ENCODE measurements at places on chromosomes 3 and 15.

- DNase-seq, result no peak
Observed at GRCh38 chr3:69738315-69738714, 949 bp upstream of the MITF start.

DNA sequence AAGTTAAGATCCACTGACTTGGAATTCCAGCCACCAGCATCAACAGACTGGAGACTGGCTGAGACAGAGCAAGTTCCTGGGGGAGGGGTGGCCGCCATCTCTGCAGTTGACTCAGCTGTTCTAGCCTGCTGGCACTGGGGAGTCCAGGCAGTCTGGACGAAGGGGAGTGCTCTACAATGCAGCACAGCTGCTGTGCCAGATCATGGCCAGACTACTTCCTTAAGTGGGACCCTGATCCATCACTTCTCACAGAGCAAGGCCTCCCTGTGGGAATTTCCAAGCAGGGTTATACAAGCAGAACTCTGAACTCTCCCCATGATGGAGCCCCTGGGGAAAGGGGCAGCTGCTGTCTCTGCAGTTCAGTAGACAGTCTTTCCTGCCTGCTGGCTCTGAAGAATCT is 35.2 kb downstream of the PYGO1 start:
- peak; percentile 77 for DNase-seq

GRCh38 chr15:59388670-59389069 is 16.0 kb upstream of the MYO1E start:
- DNase-seq, result no peak

GRCh38 chr3:140207541-140207940 is 272.6 kb downstream of the CLSTN2 start:
- no peak for DNase-seq

DNA sequence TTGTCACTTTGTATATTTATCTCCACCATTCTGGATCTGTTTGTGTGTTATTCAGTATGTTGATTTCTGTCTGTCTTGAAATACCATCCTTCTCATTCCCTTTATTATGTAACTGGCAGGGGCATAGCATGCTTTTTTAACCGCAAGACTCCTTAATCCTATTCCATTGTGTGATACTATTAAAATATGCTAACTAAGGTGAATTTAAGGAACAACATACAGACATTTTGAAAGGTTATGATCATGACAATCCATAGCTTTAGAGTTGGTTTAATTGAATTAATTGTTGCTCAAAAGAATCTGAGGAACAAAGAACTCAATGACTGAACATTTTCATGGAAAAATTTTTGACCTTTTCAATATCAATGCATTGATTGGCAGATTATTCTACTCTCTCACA is 677.3 kb upstream of the ROBO1 start:
- no peak for DNase-seq

DNA sequence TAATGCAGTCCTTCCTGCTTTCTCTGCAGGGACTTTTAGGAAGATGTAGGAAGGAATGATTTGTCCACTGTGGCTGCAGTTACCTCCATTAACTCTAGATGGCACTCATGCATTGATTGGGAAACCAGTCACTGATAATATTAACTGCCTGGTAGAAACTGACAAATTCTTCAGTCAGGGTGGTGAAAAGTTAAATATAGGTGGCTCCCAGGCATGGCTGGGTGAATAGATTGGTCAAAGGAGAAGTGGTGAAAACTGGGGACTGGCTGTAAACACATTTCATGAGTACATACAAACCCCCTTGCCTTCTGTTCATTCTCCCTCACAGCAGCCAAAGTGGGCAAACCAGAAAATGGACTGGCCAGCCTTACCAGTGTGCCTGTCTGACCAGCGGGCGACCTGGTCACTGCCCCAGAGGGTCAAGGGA is 333.4 kb downstream of the THSD4 start:
- no peak for DNase-seq

DNA sequence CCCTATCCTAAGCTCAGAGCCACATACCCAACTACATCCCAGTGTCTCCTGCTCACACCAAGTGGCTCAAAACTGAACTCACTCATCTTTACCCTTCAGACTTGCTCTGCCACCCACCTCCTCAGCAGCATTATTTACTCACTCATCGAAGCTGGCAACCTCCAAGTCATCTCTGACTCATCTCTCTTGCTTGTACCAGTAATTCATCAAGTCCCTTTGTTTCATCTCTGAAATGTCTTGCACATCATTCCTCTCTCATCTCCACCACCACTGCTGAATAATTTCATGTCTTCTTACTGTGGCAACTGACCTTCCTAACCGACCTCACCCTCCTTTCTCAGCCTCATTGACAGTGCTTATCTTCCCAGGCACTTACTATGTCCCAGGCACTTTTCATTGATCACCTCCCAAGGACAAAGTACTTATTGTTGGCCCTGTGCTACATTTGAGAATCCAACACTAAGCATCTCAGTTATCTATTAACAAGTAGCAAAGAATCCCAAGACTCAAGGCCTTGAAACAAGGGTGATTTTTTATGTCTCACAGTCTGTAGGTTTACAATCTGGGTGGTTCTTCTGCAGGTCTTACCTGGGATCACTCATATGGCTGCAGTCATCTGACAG is 82.0 kb downstream of the MRPL46 start:
- no peak for DNase-seq

- no peak for DNase-seq
Observed at GRCh38 chr3:30186741-30187219, 419.6 kb upstream of the TGFBR2 start.

DNA sequence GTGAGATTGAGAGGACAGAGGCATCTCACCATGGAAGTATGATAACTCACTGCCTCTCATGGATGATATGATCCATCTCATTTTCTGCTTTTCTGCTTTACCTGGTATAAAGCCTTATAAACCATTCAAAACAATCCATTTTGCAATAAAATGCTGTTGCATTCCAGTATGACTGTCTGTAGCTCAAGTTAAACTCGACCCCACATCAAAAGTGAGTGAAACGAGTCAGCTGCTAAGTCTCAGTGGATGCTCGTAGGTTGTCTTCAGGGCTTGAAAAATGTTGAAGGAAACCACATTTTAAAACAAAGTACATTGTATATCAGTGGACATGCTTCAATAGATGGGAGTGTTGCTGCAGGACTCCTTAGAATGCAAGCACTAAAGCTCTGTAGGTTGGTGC is 839.0 kb downstream of the TUSC7 start:
- no peak for DNase-seq

DNA sequence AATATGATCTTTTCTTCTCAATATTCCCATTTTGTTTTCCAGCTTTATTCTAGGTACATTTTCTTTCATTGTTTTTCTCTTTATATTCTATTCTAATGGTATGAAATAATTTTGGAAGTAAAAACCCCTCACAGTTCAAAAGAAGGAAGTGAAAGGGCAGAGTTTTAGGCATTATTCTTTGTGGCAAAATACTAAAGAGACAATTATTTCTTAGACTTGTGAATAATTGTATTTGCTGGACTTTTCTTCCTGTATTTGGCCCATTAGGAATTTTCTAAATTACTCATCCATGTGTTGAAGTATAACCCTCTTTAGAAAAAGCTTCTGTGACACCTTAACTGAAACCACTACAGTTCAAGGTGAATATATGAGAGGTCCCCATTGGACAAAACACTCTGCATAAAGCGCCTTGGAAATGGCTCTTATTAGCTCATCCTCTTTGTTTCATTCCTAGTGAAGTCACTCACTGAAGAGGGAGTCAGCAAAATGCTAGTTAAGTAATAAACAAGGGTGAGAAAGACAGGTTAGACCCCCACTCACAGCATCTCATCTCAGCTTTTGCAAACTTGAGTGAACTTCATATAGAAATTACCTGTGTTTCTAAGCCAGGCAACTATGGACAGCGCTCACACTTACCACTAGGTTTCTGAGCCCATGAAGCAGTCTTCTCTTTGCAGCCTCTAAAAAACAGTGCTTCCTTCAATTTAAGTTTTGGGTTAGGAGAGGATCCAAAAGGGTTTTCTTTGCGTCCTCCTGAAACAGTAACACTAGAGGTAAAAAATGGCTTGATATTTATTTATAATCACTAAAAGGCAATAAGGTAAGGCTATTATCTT is 327.5 kb downstream of the ARPP21 start:
- no peak for DNase-seq

- DNase-seq, result no peak
Observed at GRCh38 chr15:29675791-29676301, 146.4 kb downstream of the TJP1 start.

- no peak for DNase-seq
Observed at GRCh38 chr15:45855907-45856579, 221.2 kb downstream of the SQOR start.

- DNase-seq, result no peak
Observed at GRCh38 chr3:149466192-149466591, 8.3 kb upstream of the TM4SF4 start.

- DNase-seq, result no peak
Observed at GRCh38 chr15:31362886-31363285, 36.3 kb downstream of the KLF13 start.

- no peak for DNase-seq
Observed at GRCh38 chr15:72813345-72814004, 29.9 kb upstream of the ADPGK start.

- DNase-seq, result no peak
Observed at GRCh38 chr3:170560296-170560695, 25.6 kb downstream of the SLC7A14 start.

DNA sequence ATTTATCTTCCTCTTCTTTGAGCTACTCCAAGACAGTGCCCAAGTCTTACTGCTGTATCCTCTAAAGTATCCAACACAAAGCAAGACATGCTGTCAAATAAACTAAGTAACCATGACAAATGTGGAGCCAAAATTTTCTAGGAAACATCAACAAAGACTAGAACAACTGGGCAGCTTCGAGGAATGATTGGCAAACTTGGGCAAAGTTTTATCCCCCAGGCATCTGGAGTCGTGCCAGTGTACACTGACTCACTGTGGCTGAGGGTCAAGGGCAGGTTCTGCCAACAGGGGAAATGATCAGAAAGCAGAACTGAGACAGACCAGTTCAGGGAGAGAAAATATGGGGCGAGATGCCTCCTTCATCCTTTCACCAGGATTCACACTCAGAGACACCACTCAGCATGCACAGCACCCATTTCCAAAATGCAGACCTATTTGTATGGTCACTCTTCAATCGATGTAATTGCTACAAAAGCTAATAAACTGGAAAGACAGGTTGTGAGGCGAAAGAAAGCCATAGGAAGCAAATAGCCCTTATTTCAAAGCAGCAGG is 65.8 kb downstream of the MB21D2 start:
- DNase-seq, result peak; percentile 87

- no peak for DNase-seq
Observed at GRCh38 chr3:184645336-184645735, 66.5 kb downstream of the MAGEF1 start.

GRCh38 chr3:188400494-188401243 is 246.7 kb downstream of the LPP start:
- no peak for DNase-seq
